Renal pelvis (tissue), 12 donors: ENCODE measurements at places on chromosomes 2 and 18. TPM values are rescaled to one million over a fixed set of nuclear protein-coding genes. Genes with fewer than 3 reads are reported as not detected.

PARD3B gene
- polyA plus RNA-seq: 33.2 TPM

DNA sequence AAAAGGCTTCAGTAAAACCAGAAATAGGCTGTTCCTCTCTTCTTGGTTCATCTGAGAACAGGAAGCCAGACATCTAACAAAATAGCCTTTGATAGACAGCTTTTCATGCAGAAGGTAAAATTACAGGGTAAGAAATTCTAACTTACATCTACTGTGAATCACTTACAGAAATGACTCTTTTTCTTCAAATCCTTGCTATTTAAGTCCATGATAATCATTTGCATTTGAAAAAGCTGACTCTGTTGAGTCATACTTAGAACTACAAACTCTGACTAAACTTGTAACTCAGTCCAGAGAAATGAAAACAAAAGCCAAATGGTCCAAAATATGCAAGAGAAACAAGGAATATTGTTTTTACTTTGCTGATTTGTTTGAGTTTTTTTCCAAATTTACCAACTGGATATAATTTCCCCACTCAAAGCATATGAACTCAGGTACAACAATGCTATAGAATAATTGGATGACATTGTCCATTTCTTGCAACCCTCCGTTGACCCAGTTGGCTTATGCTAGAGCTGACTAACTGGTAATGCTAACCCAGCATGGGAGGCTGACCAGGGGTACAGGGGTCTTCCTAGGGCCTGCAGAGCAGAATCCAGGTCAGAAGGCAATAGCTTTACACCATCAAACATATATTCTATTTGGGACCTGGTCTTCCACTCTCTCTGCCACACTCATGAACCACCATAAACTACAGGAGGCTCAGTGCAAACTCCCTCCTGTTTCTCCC lies 18.8 kb upstream of the MREG start:
- DNase-seq: no peak

GRCh38 chr2:29981402-29981801 lies 60.0 kb upstream of the ALK start:
- DNase-seq: no peak

GRCh38 chr2:12210016-12210933 lies 463.8 kb downstream of the LPIN1 start:
- DNase-seq: no peak

GRCh38 chr18:23591011-23591410 lies 4.7 kb upstream of the NPC1 start:
- no peak for DNase-seq

DNA sequence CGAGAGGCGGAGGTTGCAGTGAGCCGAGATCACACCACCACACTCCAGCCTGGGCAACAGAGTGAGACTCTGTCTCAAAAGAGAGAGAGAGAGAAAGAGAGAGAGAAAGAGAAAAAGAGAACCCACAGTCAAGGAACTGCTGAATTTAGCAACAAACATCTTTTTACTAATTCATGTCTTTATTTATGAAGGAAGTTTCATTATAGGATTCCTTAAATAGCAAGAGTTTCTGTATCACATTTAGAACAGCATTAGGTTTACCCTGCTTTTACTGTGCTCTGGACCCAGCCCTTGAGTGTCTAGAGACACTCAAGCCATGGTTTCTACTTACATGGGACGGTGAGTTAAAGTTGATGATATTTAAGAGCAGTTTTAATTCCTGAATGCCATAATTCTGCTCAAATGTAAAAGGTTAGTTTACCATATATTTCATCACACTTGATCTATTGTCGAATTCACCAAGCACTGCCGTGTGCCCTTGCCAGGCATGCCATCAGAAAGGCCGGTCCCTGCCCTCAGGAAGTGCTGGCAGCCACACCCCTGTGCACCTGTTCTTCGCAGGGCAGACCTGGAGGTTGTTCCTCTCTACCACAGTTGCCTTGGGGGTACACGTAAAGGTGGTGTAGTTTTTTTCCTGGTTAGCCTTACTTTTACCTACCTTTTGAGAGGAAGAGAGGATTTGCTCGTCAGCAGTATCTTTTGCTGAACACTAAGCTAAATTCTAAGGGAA lies 153.3 kb downstream of the LDLRAD4 start:
- DNase-seq: no peak

TUBB8B gene
- polyA plus RNA-seq: 1.7 TPM

DNA sequence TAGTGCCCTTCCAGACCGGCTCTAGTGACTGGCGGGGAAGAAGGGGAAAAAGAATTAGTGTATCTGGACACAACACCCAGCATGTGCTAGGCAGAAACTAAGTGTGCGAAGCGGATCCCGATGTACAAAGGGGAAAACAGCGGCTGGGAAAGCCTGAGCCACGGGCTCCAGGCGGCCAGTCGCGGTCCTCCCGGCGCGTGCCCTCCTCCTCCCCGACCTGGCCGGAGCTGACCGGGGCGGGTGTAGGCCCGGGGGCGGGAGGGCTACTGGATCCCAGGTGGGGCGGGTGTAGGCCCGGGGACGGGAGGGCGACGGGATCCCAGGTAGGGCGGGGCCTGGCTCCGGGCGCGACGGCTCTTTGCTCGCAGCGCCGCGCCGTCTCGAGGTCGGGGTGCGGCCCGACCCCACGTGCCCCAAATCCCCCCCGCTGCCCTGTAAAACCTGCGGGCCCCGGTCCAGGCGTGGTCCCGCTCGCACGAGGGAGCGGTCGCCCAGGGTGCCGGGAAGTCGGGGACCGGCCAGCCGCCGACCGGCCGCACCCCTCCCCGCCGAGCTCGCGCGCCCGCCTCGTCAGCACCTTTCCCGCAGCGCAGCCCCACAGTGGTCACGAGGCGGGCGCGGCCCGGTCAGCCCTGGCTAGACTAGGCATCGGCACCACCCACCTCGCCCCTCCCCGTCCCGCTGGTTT lies 48.8 kb downstream of the C2orf42 start:
- DNase-seq: no peak

DNA sequence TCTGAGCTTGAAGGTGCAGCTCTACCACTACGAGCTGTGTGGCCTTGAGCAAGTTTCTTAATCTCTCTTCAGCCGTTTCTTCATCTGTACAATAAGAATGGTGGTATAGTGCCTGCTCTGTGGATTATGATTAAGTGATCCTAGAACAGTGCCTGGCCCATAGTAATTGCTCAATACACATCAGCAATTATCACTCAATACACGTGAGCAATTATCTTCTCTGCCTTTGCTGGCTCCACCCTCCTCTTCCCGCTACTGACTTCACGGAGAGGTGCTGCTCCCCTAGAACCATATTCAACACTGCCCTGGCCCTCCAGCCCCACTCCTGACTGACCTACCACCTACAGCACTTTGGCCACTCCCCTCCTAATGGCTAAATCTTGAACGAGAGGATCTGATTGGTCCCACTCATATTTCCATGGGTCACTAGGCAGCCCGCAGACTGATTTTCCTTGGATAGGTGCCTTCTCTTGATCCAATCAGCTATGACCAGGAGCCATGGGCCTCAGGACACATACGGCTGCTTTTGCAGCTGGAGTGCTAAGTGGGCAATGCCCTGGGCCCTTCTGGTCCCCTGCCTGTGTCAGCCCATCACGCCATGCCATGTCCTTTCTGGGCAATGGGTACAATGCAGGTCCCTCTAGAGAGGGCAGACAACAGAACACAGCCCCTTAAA lies 77.5 kb downstream of the STPG4 start:
- no peak for DNase-seq

GRCh38 chr2:26330114-26330549 lies 15.8 kb upstream of the SELENOI start:
- peak; percentile 78 for DNase-seq

- DNase-seq: no peak
Observed at GRCh38 chr2:37330681-37331080, 6.0 kb upstream of the PRKD3 start.
